ENCODE measurements at places on chromosomes 2 and 18.
A peak's percentile ranks its signal among the peaks of the same experiment; 100 is the strongest.

DNA sequence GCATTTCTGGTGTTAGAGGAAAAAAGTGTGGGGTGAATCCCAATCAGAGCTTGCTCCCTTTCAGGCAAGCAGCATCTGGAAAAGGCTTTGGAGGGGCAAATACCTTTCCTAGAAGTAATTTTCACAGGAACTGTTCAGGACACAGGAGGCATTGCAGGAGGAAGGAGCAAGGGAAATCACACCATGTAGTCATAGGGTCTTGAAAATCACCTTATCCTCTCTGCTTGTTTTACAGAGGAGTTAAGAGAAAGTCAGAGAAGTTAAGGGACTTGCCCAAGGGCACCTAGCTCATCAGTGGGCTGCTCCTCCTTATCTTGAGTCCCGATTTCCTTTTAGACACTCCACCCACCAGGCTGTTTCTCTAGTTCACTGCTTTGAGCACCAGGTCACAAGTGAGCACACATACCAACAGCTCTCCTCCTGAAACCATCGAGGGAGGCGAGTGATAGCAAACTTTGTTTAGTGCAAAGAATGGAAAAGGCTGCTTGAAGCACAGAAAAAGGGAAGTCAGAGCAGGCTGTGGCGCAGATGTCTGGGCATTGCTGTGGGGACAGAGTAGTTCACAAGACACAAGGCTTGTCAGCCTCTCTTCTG, 89.2 kb upstream of the CXCR4 start:
- no peak for DNase-seq

GRCh38 chr2:203811491-203812221, 55.9 kb upstream of the CTLA4 start:
- DNase-seq: no peak

- peak; percentile 11 for DNase-seq
These were observed 61.3 kb downstream of the PMAIP1 start for GRCh38 chr18:59961070-59961469.

DNA sequence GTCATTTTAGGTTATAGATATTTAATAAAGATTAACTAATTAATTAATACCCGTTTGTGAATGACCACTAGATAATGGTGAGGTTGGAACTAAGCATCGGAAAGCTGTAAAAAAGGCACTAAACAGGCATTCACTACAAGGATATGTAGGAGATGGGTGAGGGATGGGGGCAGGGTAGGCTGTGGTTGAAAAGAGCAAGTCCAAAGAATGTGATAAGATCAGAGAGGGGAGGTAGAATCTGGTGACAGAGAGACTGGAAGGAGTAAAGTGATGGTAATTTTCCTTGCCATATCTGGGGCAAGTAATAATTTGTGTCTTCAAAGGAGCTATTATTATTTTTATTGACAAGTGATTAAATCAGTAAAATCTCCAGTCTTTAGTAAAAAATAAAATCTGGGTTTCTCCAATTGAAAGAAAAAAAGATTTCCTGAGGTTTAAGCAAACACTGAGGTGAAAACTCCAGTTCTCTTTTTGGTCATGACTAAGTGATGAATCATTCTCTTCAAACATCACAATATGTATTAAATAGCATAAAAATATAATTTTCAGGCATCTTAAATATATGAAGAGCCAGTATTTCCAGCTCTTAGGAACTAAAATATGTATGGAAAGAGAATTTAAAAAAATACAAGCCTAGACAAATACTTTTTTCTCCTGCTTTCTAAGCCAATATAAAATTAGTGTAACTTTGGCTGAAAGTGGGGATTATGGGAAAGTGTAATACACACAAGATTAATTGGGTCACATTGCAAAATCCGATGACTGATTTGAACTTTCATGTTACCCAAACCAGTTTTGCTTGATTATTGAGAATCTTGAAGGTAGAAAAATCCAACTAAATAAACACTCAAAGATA, 259.1 kb upstream of the RBMS1 start:
- DNase-seq: no peak

DNA sequence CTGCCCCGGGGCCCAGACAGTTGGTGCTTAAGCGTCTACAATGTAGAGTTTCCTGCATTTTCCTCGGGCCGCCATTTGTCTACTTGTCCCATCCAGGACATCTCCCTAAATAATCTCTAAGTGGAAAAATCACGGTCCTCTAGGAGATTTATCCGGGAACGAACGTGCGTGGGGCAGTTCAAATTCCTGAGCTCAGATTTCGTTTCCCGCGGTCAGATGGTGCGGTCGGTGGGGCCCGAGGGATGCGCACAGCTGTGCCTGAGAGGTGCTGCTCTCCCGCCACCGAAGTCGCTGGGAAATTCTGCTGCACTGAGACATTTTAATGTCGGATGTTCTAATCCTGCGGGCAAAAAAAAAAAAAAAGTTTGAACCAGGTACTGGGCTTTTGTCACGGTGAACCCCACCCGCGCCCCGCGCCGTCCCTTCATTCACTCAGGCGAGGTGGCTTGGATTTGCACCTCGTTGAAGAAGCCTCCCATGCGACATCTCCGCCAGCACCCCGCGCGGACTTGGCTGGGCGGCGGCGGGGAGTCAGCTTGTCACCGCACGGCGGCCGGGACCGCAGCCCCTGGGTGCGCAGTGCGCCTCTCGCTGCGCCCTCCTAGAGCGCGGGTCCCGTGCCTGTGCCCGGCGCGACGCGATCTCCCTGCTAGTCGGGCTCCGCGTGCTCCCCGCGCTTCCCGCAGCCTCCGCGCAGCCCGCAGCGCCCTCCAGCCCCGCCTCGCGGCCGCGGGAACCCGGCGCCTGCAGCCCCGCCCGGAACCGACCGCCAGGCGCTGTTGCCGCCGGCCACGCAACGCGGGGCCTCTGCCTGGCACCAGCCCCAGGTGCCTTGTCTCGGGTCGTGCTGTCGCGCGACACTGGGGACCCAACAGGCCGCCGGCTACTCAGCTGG, 191.9 kb upstream of the TCF4 start:
- DNase-seq: no peak

- DNase-seq: no peak
These were observed 54.9 kb downstream of the NUP35 start for GRCh38 chr2:183179156-183179555.

DNA sequence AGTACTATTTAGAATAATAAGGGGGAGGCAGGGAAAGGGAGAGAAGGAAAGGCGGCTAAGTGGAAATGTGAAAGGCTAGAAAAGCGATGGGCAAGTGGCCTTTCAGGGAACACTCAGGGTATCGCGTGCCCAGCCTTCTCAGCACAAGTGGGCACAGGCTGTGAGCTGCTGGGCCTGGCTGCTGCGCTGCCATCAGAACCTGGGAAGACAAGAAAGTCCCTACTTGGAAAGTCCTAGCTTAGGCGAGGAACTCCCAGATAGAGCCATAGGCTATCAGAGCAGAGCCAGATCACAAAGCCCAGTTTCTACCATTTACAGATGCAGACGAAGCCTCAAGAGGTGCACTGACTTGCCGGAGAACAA, 9.8 kb upstream of the FZD7 start:
- DNase-seq: no peak

- no peak for DNase-seq
These were observed 153.3 kb upstream of the OTX1 start for GRCh38 chr2:62897187-62897827.

- DNase-seq: no peak
These were observed 152.2 kb downstream of the PHLPP1 start for GRCh38 chr18:62867534-62867933.

- no peak for DNase-seq
These were observed 224.5 kb downstream of the FAM210A start for GRCh38 chr18:13501891-13502290.

GRCh38 chr2:216306868-216307267, 65.4 kb downstream of the MARCHF4 start:
- no peak for DNase-seq

- DNase-seq: no peak
These were observed 82.0 kb downstream of the CTAGE1 start for GRCh38 chr18:22335731-22336198.

GRCh38 chr2:29202819-29203495, 87.7 kb downstream of the CLIP4 start:
- no peak for DNase-seq

DNA sequence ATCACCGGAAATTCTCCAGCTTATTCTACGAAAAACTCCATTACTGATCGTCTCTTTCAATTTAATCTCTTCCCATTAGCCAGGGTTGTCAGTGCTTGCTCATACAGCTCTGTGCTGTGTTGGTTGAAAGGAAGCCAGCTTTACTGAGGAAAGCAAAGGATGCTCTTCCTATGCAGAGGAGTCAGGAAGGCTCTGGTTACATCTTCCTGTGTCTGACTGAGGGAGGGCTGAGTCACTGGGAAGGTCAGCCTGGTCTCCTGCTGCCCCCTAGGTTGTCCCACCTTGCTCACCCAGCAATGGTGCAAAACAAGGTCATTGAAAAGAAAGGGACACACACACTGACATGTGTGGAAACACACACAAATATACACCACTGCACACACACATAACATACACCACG, 975.6 kb downstream of the DCDC2C start:
- no peak for DNase-seq

DNA sequence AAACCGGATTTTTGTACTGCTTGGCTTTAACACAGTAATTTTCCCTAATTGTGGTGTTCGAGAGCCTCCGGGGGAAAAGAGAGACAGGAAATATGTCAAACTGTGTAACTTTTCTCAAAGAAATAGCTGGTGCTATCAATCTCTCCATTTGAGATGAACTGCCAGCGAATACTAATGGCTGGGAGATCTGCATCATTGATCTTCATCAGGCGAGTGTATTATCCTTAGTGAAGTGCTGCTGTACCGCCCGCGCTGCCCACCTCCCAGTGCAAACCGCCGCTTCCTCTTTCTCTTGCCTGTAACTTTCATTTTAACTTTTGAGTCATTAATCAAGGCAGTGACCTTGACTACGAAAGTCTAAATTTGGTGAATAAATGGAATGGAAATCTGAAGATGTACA, 246.1 kb upstream of the ST6GAL2 start:
- no peak for DNase-seq

- DNase-seq: no peak
These were observed 361.1 kb downstream of the INSIG2 start for GRCh38 chr2:118449401-118449800.

DNA sequence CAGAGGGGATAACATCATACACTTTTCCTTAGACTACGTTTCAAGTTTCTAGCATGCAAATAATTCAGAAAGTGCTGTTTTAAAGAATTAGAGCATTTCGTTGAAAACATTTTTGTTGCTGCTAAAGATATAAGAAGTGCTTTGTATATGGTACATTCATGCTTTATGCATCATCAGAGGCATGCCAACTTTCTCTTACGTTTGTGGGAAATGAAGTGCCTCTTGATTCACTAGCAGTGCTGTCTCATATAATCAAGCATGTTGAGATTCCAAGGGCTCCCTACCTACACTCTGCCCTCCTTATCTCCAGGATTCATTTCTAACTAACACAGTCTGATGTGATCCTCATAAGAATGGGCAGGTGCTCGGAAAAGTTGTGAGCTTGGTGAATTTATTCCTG, 748.6 kb upstream of the DDX18 start:
- no peak for DNase-seq

GRCh38 chr2:157046396-157046795, 211.1 kb upstream of the GALNT5 start:
- DNase-seq: no peak

GRCh38 chr2:204608237-204608939, 63.1 kb downstream of the PARD3B start:
- DNase-seq: no peak

DNA sequence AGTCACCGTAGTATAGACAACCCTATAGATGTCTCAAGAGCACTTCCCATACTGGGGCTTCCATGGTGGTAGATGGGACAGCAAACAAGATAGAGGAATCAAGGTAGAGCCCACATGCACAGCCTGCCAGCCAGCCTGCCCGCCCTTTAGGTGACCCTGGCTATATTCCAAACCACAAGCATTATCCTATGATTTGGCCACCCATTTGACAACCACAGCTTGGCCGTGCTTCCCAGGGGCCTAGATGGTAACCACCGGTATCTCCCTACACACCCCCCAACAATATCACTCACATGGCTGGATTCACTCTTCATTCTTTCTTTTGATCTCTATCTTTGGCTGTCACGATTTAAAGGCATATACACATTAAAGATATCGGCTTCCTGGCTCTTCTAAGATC, 85.3 kb downstream of the CDK15 start:
- no peak for DNase-seq

DNA sequence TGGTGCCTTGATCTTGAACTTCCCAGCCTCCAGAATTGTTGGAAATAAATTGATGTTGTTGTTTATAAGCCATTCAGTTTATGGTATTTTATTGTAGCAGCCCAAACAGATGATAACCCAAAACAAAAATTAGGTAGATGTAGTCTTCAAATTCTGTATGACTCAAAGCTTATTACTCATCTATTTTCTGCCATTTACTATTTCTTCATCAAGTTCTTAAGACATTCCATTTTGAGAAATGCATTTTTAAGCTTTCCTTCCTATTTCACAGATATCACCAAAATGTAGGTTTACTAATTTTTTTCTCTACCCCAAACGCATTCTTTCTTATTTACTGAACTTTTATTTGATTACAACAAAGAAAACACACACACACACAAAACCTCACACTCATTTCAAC, 148.2 kb downstream of the RND3 start:
- DNase-seq: no peak

DNA sequence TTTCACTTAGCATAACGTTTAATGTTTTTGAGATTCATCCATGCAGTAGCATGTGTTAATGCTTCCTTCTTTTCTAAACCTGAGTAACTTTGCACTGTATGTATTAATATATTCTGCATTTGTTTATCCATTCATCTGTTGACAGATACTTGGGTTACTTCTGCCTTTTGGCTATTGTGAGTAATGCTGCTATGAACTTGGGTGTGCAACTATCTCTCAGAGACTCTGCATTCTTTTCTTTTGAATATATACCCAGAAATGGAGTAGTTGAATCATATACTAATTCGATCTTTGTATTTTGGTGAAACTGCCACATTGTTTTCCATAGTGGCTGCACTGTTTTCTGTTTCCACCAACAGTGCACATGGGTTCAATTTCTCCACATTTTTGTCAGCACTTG, 128.3 kb downstream of the SH3BP4 start:
- no peak for DNase-seq

GRCh38 chr2:159853101-159853500, 55.1 kb upstream of the CD302 start:
- DNase-seq: no peak
